ENCODE measurements at places on chromosomes 16 and 17.
A peak's percentile ranks its signal among the peaks of the same experiment; 100 is the strongest.

- DNase-seq, result no peak
These were observed 28.9 kb downstream of the WFDC1 start for GRCh38 chr16:84323606-84324005.

DNA sequence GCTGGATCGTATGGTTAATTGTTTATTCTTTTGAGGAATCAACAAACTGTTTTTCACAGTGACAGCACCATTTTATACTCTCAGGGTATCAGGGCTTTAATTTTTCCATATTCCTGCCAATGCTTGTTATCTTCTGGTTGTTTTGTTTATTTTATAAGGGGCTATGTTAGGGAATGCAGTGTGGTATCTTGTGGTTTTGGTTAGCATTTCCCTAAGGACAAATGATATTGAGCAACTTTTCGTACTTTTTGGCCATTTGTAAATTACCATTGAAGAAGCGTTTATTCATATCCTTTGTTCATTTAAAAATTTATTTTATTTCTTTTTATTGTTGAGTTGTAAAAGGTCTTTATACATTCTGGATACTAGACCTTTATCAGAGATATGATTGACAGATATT is 322.0 kb upstream of the SALL1 start:
- DNase-seq, result no peak

- DNase-seq, result peak; percentile 73
These were observed 45.1 kb downstream of the FZD2 start for GRCh38 chr17:44602390-44602789.

GRCh38 chr17:69962436-69962995 is 112.5 kb upstream of the KCNJ16 start:
- no peak for DNase-seq

DNA sequence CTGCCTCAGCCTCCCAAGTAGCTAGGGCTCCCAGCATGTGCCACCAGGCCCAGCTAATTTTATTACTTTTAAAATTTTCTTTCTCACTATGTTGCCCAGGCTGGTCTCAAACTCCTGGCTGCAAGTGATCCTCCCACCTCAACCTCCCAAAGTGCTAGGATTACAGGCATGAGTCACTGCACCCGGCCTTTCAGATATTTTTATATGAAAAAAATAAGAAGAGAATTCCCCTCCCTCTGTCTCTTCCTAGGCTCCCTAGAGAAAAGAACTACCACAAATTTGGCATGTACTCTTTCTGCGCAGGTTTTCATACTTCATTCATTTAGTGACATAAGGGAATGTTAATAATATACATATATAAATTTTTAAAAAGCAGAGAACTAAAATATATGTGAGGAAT is 21.7 kb upstream of the SMURF2 start:
- DNase-seq, result no peak

DNA sequence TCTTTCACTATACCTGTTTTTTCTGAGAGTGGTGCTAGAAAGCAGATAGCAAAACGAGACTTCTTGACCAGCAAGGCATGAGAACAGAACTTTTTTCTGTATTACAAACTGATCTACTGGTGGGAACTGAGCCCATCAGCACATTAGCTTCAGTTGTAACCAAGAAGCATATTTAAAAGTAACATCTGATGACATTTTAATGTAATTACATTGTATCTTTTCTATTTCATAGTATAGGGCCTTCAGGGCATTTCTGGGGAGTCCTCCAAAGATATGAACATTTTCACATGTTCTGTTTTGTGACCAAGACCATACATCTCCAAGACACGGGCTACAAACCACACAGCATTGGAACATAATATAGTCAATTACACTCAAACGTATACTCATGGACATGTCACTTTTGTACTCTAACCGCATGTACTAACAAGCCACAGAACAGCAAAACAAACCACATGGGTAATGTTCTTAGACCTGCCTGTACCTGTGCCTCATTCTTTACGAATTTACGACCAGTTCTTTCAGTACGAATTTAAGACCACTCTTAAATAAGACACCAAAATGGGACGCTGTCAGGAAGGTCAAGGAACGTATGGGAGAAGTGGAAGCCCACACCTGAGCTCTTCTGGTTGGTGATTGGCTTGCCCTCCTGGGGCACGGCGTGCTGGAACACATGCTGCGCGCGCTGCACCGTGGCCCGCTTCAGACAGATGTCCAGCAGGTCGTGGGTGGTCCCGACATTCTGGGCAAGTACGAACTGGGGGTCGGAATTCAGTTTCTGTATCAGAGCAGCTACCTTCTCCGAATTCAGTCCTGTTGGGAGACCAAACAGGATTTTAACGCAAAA is 825 bp downstream of the BLMH start:
- peak; percentile 53 for DNase-seq

GRCh38 chr16:78929841-78930240 is 670.7 kb downstream of the MAF start:
- DNase-seq, result no peak

- peak; percentile 42 for DNase-seq
These were observed 25.8 kb upstream of the TNFSF12 start for GRCh38 chr17:7523033-7523432.

DNA sequence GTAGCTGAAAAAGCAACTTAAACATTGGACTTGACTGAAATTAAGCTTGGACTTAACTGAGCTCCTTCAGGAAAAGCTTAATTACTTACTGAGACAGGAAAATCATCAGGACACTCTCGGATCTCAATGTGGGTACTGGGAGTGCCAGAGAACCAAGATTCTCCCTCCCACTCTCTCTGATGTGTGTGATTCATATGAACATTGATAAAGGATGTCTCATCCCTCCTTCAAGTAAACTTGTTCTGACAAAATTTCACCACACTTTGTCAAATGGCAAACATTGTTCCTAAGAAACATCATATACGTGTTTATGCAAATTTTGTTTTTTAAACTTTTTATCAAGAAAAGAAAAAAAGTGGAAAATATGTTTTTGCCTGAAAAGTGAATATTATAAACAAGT is 4.1 kb upstream of the SLFN5 start:
- no peak for DNase-seq

DNA sequence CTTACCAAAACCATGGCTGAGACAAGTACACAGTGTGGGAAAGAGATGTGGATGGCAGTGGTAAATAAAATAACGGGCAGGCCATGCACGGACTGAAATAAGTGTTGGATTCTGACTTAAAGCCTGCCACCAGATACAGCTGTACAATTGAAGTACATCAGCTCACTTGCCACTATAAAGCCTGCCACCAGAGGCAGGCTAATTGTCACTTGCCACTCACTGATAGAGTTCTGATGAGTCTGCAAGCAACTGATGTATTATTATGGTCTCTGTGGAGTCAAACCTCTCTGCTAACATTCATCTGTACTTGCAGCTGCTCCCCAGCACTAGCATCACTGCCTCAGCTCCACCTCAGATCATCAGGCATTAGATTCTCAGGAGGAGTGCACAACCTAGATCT is 93.0 kb downstream of the CYTH1 start:
- DNase-seq, result no peak

DNA sequence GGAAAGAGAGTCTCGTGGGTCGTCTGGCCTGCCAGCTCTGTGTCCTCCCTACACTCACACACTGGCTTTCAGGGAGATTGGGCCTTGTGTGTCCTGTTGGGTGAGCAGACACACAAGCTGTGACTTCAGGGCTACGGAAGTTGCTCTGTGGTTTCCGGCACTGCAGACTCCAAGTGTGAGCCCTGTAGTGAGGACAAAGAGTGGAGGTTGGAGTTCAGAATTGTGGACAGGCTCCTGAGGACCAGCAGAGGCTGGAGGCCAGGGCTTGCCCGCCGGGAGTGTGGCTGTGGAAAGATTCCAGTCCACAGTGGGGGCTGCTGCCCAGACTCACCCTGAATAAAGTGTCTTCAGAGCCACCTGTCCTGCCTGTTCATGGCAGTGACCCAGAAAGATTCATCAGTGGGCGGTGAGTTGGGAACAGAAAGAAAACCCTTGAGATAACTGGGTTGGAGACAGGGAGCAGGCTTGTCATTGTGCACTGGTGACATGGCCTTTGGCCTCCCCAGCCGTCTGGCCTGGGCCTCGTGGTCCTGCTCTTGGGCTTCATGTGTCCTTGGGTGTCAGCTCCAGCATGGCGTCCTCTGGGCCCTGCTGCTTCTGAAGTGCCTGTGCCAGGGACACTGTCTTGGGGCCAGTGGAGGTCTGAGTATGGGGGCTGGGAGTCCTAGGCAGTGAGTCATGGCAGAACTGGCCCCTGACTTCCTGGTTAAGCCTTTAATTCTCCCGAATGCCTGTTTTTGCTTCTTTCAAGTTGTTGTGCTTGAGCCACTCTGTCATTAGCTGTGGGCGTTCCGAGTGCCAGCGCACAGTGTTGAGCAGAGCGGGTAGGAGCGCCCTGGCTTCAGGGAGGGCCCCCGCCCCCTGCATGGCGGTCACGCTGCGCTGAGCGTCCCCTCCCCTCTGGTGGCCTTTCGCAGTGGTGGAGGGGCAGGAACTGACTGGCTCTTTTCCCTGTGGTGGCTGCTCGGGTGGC is 19.9 kb upstream of the ZNF750 start:
- no peak for DNase-seq

DNA sequence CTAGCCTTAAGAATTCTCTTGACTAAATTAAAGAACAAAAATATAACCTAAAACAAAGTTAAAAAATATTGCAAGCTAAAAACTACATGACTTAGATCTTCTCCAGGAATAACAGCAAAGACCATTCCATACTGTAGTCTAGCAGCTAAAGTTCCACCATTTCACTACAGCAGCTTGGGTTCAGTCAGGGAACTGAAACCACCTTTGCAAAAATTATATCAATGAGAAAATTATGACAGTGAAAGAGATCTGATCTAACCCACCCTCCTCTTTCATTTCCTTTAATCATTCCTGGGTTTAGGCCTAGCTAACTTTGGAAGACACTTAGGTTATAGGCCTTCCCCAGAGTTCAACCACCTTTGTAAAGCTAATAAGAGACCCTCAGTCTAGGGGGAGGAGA is 36.3 kb upstream of the NOS2 start:
- no peak for DNase-seq

DNA sequence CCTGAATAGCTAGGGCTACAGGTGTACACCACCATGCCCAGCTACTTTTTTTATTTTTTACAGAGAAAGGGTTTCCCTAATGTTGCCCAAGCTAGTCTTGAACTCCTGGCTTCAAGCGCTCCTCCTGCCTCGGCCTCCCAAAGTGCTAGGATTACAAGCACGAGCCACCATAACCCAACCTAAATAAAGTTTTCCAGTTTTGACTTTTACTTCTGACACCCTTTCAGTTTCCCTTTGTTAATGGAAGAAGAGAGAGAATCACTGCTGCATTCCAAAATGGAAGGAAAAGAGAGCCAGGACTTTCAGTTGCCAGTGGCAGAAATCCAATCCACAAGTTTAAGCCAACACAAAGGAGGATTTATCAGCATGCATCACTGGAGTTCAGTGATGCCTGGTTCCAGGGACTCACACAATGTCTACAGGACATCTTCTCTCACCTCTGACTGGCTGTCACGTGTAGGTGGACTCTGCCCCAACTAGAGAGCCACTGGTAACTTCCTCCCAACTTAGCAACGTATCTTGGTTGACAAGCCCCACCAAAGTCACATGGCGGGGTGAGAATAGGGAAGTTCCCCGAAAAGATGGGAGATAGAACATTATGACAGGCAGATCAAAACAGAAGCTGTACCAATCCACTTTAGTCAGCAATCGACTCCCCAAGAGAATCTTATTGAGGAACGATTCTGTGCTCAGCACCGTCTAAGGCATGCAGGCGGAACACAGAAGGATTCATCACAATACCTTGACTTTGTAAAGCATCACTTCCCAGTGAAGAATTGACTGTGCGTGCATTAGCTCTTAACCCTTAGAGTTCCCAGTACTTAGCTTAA is 46.5 kb downstream of the GAS7 start:
- no peak for DNase-seq

GRCh38 chr16:84572096-84572495 is 45.8 kb downstream of the COTL1 start:
- DNase-seq, result no peak

- DNase-seq, result no peak
These were observed 3.2 kb downstream of the DPEP1 start for GRCh38 chr16:89616623-89617022.

DNA sequence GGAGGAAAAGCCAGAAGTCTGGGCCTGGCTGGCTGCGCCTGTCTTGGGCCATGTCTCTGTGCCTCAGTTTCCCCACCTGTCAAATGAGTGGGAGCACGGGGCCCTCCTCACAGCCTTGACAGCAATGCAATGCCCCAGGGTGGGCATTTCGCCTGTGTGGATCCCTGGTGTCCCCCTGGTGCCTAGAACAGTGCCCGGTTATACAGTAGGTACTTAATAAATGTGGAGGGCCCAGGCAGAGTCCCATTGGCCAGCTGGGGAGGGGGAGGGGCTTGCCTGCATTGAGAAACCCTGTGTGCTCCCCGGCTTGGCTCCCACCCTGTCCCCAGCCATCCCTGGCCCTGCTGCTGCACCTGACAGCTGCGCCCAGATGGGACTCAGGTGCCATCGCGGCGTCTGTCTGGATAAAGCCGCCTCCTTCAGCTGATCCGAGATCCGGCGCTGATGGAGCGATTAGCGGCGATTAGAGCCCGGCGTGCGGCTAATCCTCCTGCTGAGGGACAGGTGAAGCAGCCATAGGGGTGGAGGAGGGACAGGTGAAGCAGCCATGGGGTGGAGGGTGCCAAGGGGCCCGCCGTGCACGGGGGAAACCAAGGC is 12.4 kb downstream of the ZFPM1 start:
- DNase-seq, result peak; percentile 75

GRCh38 chr16:6038941-6039645 is 941.5 kb upstream of the EEF2KMT start:
- DNase-seq, result no peak

- DNase-seq, result no peak
These were observed 8.5 kb upstream of the ANKRD11 start for GRCh38 chr16:89498839-89499238.

DNA sequence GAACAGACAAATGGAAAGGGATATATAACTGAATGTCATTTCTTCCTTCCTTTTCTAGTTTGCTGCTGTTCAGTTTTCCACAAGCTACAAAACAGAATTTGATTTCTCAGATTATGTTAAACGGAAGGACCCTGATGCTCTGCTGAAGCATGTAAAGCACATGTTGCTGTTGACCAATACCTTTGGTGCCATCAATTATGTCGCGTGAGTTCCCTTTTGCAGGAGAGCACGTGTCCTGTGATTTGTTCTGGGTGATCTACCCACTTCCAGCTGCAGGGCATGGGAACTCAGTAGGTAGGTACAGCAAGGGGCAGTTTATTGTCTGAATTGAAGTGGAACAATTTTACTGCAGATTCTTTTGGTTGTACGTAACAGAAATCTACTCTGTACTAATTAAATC is 8.8 kb downstream of the ITGAL start:
- DNase-seq, result no peak

DNA sequence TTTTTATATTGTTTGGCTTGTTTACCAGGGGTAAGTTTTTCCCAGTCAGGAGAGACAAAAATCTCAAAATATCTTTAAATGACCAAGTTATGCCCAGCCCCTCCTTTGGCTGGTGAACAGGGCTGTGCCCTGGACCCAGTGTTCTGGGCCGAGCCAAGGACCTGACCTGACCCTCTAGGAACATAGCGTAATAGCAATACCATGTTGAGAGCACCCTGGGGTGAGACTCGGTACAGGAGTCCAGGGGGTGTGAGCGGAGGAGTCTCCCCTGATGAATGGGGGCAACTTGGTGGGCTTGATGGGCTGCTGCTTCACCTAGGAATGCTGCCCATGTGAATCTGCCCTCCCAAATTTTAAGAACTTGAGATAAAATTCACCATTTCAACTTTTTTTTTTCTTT is 47.4 kb downstream of the B9D1 start:
- no peak for DNase-seq
